NCI-H446 (cell line): ENCODE measurements at places on chromosomes 5 and 9.

GRCh38 chr9:137402746-137403145, 20.2 kb downstream of the EXD3 start:
- no peak for DNase-seq

DNA sequence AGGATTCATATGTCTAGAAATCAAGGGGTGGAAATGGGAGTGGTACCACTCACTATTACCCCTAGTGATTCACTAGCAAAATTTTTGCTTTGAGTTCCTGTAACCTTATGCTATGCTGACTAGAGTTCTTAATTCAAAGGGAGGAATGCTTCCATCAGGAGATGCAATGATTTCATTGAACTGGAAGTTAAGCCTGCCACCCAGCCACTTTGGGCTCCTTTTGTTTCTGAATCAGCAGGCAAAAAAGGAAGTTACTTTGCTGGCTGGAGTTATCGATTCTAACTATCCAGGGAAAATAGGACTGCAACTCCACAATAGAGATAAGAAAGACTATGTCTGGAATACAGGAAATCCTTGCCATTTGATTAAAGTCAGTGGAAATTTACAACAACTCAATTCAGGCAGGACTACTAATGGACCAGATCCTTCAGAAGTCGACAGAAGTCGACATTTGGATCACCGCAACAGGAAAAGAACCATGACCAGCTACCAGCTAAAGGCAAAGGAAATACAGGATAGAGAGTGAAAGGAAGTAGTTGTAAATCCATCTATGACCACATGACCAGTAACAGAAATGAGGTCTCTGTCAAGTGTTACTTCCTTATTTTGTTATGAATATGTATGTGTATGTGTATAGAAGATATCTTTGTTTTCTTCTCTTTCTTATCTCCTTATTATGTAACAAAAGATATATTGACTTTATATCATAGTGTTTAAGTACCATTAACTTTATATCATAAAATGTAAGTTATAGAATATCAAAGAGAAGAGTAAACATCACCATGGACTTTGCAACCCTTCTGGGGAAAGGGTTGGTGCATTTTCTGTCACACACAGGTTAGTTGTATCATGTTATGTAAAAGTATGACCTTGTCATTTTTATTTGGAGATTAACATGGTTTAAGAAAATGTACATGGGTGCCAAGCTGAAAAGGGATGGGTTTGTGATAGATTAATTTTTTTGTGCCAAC, 198.7 kb upstream of the HAPLN1 start:
- DNase-seq, result no peak

GRCh38 chr9:114779352-114779845, 26.4 kb downstream of the TNFSF15 start:
- peak; percentile 28 for DNase-seq

GRCh38 chr5:38968665-38969064, 105.5 kb downstream of the RICTOR start:
- DNase-seq, result no peak

- no peak for DNase-seq
Measured at GRCh38 chr9:35605351-35606137, 482 bp downstream of the TESK1 start.

- DNase-seq, result peak; percentile 77
Measured at GRCh38 chr5:38556599-38557307, at the start of gene LIFR. TSS of gene LIFR (minus strand) at chr5:38556646. CDS start at chr5:38530647, 25,999 bp downstream.

- DNase-seq, result no peak
Measured at GRCh38 chr5:102853680-102854079, 98.6 kb downstream of the PAM start.

DNA sequence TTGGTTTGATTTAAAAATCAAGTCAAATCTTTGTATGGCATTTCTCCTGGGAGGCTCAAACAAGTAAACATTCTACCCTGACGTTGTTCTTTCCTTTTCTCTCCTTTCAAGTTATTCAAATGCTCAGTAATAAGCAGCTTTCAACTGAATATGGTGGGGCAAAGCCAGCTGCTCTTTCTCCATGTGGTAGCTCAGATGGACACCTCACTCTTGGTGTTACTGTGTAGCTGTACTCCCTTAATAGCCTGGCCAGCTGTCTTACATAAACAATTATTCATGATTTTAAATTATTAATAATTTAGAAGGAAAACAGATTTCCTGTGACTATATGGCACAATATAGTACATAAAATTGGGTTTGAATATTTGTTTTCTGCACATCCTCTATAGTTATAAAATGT, 165.2 kb downstream of the PDE4D start:
- peak; percentile 7 for DNase-seq
